ENCODE measurements at places on chromosomes 5 and 9.

DNA sequence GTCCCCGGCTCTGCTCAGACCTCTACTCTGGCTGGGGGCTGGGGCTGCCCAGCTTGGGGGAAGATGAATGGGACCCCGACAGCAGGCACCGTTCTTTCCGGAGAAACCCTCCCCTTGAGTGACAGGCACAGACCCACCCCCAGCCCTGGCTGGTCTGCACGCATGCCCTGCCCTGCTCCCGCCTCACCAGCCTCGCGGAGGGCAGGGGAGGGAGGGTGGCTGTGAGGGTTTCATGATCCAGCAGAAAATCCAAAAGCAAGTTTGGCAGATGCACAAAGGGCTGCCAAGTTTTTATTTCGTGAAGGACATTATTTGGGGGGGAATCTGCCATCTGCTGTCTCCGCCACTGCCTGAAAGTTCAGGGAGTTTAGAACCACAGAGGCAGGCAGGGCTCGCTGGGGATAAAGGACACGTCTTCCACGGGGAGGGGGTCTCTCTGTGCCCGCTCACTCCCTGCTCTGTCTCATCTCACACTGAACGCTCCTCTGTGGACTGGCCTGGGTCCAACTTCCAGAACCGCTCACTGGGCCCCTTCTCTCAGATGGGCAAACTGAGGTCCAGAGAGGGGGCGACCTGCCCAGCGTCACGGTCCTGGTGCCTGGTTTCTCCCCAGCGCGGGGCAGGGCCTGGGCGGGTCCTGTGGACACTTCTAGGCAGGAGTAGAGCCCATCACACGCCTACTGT, 92.9 kb downstream of the RXRA start:
- no peak for DNase-seq

DNA sequence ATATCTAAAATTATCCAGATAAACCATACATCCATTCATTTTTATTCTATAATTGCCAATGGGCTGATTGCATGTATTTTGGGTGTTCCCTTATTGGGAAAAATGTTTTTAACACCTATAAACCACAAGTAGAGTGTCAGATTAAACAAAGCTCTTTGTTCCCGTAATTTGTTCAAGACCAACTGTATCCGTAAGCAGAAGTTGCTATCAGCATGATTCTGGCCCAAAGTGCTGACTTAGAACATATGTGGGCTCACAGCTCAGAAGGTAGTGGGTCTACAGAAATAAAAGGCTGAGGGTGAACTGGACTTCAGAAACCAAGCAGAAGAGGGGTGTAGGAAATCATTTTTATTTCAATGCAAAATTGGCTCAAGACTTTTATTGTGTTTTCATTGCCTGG, 23.5 kb upstream of the IL7R start:
- DNase-seq: no peak

GRCh38 chr9:18441261-18441660, 32.7 kb upstream of the ADAMTSL1 start:
- no peak for DNase-seq

DNA sequence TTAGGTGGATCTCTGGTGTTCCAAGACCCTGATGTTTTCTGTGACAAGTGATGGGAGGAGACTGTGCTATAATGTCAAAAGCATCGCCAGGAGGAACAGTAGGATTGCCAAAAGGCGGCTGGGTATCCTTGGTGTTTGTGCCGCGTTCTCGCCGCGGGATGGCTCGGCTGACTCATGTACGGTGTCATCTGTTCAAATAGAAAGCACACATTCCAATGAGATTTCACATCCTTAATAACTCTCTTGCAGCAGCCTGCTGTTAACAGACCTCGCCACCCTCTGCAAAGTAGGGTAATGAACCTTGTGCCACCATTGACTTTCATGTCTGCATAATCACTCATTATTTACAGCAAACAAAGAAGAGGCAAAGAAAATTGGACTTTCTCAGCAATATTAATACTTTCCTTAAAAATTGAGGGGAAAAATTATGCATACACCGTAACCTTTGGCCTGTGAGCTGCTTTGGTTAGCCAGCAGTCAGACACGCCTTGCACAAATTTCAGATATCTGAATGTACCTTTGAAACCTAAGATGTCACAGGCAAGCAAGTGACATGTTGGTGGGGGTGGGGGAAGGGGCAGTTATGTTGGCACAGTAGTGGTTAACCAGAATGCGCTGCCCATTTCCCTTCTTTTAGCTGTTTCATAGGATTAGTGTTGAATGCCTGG, 289.4 kb downstream of the EFNA5 start:
- no peak for DNase-seq

DNA sequence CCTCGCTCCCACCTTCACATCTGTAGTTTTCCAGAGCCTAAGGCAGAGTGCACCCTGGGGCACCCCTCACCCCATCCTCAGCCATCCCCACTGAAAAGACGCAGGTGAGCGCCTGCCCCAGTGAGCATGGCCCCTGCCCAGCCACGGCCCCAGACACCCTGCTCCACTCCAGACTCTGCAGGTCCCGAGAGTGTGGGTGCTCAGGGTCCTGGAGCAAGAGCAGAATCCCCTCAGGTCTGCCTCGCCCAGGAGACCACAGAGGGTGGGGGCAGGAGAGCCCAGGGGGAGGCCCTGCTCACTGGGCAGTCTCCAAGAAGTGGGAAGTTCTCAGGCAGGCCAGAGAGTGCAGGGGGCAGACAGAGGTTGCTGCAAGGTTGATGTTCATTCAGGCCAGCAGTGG, 158.6 kb upstream of the PPP1R26 start:
- no peak for DNase-seq

DNA sequence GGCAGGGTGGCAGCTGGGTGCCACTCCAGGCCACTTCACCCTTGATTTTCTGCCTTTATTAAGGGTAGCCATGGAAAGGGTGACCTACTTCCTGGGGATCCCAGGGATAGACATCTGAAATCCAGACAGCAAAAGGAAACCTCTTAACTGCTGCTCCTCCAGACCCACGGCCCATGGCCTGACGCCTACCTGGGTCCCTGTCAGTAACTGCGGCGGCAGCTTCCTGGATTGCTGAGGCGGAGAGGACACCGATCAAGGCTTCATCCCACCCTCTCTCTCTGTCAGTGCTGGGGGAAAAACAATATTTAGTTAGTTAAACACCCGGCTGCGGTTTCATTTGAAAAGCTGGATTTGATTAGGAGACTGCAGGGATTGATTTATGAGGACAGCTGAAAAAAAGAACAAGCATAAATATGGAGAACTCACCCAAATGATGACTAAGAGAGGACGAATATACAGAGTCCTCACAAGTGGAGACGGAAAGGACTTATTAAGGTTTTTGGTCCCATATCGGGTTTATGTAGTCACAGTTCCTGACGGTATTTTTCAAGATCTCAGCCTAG, 158.7 kb upstream of the KLF4 start:
- no peak for DNase-seq

DNA sequence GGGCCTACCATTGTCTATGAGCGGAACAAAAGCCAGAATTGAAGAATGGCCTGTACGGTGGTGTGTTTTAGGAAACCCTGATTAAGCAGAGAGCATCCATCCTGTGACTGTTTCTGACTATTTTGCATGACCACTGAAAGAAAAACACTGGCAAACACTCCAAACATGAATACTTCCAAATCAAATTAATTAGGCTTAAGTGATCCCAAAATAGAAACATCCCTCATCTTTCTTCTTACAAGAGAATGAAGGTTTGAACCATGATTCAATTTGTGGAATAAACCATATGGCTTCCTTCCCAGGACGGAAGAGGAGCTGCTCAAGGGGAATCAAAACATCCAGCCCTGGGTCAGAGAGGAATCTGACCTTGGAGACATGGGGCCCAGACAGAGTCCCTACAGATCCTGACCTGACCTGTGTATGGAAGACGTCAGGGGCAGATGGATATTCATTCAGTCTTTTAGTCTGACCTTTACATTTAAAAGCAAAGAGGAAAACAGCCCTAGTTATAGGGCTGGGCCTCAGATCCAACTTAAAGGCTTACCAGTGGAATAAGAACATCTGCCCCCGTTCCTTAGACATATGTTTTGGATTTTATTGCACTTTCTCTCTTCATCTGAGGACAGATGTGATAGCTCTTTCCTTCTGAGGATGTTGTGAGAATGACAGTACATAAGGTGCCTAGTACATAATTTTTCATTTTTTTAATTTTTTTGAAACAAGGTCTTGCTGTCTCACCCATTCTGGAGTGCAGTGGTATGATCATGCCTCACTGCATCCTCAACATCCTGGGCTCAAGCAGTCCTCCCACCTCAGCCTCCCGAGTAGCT, 17.6 kb upstream of the RECK start:
- DNase-seq: no peak

DNA sequence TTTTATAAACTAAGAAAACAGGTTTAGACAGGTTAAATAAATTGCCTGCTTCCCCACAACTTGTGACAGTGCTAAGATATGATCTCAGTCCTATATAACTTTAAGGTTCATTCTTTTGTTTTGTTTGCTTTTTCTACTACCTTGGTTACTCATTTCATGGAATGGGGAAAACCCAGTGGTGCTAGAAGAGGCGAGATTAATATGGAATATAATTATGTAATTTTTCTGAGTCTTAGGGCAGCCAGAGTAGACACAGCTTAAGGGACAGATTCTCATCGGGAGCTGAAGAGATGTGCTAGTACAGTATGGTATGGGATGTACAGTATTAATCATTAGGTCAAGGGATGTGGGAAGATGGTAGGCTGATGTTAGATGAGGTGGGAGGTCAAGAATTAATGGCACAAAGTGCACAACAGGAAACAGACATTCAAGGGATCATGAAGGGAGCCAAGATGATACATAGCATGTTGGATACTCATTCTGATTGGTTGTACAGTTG, 6.2 kb downstream of the TRIM32 start:
- DNase-seq: no peak

- no peak for DNase-seq
Measured at GRCh38 chr5:138711087-138711486, 42.1 kb upstream of the CTNNA1 start.

GRCh38 chr5:108216890-108217289, 165.0 kb downstream of the FBXL17 start:
- no peak for DNase-seq

- DNase-seq: no peak
Measured at GRCh38 chr5:58072300-58072965, 387.5 kb downstream of the PLK2 start.

GRCh38 chr9:121720311-121721057, 69.0 kb downstream of the DAB2IP start:
- no peak for DNase-seq

GRCh38 chr9:77927265-77927664, 104.3 kb downstream of the GNAQ start:
- DNase-seq: no peak

DNA sequence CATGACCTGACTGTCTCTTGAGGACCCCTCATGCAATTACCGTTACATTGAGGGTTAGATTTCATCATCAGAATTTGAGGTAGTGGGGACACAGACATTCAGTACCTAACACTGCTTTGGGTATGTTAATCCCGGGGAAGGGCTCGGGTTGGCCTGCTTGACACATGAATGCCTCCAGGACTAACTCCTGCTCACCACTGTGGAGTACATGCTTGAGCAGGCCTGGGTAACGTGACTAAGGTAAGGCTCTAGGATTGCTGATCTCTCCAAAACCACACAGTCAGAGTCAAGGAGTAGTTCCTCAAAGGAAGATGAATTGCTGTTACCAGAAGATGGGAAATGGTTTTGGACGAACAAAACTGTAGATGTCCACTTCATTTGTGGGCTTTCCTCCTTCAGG, 376.3 kb upstream of the ZNF462 start:
- no peak for DNase-seq

- no peak for DNase-seq
Measured at GRCh38 chr9:16135968-16136367, 583.1 kb downstream of the CCDC171 start.

GRCh38 chr9:109010746-109011145, 2.6 kb downstream of the CTNNAL1 start:
- peak; percentile 2 for DNase-seq

- DNase-seq: no peak
Measured at GRCh38 chr5:44885903-44886302, 77.2 kb downstream of the MRPS30 start.

- no peak for DNase-seq
Measured at GRCh38 chr5:107426872-107427271, 243.9 kb downstream of the EFNA5 start.

DNA sequence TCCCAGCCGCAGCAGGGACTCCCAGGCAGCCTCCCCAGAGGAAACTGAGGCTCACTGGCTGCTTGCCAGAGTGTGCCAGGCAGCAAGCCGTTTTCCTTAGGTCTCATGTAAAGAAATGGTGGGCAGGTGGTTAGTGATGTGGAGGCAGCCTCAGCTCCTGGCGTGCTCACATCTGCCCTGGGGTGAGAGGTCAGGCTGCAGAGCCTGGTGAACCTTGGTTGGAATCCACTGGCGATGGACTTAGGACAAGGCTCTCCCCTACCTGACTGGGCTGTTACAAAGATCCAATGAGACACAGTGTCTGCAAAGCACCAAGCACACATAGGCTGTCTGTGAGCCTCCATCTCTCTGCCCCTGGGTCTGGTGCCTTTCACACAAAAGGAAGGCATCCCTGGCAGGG, 30.9 kb downstream of the LHX6 start:
- no peak for DNase-seq

DNA sequence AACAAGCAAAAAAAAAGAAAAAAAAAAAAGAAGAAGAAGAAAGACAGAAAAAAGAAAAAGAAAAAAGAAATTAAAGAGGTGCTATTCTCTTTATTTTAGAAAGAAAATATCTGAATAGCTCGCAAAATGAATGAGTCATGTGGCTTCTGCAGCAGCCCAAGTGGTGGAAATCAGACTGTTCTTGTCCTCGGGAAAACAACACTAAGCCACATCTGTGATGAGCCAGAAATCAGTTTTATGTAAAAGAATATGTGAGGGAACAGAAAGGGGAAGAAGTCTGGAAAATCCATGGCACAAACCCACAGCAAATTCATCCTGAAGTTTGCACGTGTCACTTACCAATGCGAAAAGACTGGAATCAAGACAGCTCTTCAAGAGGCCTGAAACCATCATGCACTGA, 118.7 kb upstream of the GAS1 start:
- DNase-seq: no peak

- DNase-seq: no peak
Measured at GRCh38 chr5:76358-77169, 15.4 kb upstream of the PLEKHG4B start.

DNA sequence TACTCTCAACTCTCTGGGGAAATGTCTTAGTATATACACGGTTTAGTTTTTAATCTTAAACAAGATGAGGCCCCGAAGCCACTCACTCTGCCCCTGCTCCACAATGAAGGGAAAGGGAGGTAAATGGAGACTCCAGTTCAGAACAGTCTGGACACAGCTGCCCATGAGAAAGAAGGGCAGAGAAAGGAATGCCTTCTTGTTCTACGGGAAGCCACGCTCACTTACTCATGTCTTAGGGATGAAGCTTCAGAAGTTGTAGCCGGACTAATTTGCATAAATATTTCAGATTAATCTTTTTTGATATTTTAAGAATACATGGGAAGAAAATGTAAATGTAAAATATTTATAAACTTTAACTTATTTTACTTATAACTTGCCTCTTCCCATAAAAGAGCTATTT, 94.0 kb downstream of the COL23A1 start:
- DNase-seq: no peak

Data from stimulated activated CD4-positive, alpha-beta T cell treated with anti-CD3 and anti-CD28 coated beads, Interleukin-1b, Interleukin-23, amount 100 ng/mL, for 4 hours (primary cell).